T-helper 2 cell treated with Interferon-gamma antibody and Interleukin-4, amounts not matched to agents 5 μg/mL and 100 μg/mL, for 36 hours (primary cell): ENCODE measurements at places on chromosomes 16 and 17.

DNA sequence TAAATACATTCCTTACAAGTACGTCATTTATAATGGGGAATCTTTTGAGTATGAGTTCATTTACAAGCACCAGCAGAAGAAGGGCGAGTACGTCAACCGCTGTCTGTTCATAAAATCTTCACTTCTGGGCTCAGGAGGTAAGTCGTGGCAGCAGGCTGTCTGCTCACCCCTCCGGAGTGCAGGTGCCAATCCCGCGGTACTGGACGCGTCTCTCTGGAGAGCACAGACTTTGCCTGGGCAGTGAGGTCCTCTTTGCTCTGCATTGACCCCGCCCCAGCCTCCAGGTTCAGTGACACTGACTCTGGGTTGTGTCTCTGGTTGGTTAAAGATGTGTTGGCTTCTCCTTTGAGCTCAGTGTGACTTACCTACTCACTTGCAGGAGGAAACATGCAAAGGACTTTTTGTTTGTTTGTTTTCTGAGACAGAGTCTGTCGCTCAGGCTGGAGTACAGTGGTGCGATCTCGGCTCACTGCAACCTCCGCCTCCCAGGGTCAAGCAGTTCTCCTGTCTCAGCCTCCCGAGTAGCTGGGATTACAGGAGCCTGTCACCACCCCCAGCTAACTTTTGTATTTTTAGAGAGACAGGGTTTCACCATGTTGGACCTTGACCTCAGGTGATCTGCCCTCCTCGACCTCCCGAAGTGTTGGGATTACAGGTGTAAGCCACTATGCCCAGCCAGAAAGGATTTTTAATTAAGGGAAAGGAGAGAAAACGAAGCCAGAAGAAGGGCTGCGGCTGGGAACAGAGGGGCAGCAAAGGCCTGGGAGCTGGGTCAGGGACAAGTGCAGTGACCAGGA lies 31.2 kb downstream of the RNF213 start:
- no peak for DNase-seq

- DNase-seq: no peak
Measured at GRCh38 chr17:3572231-3572630, 14.6 kb upstream of the TRPV3 start.

- DNase-seq: no peak
Measured at GRCh38 chr16:65671071-65671470, 549.2 kb upstream of the CDH11 start.

DNA sequence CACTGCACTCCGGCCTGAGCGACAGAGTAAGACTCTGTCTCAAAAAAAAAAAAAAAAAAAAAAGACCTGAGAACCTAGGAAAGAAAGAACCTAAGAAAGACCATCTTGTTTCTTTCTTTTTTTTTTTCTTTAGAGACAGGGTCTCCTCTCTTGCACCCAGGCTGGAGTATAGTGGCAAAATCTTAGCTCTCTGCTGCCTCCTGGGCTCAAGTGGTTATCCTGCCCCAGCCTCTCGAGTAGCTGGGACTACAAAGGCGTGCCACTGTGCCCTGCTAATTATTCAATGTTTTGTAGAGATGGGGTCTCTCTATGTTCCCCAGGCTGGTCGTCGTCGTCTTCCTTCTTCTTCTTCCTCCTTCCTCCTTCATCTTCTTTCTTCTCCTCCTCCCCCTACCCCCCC lies 7.8 kb upstream of the BIRC5 start:
- no peak for DNase-seq

DNA sequence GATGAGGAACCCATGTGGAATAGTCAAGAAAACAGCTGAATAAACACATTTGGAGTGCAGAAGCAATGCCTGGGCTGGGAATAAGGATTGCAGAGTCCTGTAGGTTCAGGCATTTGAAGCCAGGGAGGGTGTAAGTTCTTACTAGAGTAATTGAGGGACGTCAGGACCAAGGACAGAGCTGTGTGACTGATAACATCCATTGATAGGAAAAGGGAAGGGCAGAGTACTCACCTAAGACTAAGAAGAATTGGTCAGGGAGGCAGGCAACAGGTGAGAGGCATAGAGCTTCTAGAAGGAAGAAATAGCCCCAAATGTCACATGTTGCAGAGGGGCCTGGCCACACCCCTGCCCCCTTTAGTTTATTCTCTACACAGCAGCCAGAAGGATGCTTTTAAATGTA lies 79.8 kb upstream of the TMEM132E start:
- DNase-seq: peak; percentile 8

DNA sequence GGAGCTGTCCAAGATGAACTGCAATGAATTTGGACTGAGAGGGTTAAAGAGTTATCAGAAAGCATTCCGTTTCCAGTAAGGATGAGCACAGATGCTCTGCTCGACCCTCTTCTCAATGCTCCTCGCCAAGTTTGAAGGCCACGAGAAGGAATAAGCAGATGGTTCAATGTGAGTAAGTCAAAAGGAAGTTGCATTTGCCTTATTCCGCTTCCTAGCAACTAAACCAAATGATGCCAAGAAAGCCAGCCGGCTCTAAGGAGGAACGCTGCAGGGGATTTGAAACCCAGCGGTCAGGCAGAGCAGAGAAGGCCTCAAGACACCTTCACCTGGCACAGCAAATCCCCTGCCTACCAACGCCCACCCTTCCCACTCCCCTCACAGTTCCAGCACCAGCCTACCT lies 52.1 kb upstream of the CNEP1R1 start:
- no peak for DNase-seq

GRCh38 chr16:72983728-72984350 lies 64.1 kb downstream of the ZFHX3 start:
- DNase-seq: no peak

DNA sequence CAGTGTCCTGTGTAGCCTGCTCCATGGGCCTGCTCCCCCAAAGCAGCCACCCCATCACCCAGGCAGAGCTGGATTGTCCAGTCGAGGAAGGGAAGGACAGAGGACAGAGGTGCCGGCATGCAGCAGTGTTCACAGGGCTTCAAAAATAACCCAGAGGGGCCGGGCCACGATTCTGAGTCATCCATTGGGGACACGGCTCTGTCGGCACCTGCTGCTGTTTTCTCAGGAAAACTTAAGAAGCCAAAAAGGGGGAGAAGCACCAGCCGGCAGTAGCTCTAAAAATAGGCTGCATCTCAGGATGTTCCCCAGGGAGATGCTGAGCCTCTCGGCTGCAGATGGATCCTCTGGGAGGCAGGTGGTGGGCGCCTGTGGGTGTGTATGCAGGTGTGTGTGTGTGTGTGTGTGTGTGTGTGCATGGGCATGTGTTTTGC lies 1.6 kb downstream of the CA7 start:
- DNase-seq: no peak

GRCh38 chr16:11217651-11218603 lies 38.1 kb downstream of the SOCS1 start:
- DNase-seq: no peak

DNA sequence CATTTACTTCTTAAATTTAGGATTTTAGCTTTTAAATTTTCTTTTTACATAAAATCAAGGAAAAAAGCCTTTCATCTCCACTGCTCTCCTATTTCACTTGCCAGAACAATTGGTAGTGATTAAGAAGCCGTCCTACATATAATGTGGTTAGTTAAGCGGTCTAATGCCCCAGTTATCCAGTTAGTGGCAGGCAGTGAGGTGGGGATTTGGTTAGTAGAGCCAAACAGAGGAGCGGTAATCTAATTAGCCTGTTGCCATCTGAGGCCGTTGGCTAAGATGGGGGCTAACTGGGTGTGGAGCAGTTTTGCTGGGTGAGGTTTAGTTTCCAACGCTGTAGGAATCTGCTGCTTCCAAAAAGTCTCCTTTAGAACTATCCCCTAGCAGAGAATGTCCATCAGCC lies 22.4 kb downstream of the SNX11 start:
- no peak for DNase-seq

- no peak for DNase-seq
Measured at GRCh38 chr17:49703557-49704277, 4.0 kb downstream of the SLC35B1 start.

DNA sequence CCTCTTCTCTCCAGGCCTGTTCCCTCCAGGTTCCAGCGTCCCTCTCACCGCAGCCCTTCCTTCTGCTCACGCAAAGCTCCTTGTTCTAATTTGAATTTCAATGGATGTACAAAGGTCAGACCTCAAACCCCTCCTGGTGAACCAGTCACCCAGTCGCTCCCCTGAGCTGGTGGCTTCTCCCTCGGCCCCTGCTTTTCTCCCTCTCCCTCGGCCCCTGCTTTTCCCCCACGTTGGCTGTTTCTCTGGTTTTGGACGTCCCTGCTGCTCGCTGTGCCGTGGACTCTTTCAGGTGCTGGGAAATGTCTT lies 8.6 kb upstream of the MSLN start:
- no peak for DNase-seq

GRCh38 chr17:46007461-46007965 lies 8.5 kb downstream of the STH start:
- no peak for DNase-seq

DNA sequence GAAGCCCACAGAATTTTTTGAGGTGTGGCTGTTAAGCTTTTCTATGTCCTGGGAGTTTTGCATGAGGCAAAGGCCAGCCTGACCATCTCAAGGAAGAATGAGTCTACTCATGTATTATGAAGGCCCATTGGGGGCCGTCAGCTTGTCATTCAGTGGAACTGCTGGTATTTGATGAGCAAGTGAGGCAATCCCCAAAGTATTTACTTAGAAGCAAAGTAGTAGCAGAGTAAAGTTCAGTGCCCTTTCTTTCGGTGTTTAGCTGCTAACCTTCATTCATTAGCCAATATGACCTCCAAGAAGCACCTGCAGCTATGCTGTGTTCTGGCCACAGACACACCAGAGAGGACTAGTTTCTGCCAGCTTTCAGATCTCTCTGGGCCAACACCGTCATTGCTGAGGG lies 80.2 kb downstream of the RPA1 start:
- no peak for DNase-seq

GRCh38 chr17:82964851-82965341 lies 114.5 kb upstream of the METRNL start:
- no peak for DNase-seq

DNA sequence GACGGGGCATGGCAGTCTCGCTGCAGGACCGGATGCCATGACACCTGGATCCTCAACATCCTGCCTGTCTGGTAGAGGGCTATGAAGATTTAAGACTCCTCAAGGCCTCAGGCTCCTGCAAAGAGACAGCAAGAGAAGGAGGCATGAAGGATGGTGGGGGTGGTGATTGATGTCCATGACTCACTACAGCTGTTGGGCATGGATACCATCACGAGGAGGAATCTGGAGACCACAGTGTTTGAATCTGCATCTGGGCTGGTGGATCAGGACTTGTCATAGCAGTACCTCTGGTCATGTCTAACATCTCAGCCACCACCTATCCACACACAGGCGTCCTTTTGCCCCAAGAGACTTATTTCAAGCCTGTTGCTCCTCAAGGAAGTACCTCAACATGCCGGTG lies 50.2 kb upstream of the WSCD1 start:
- peak; percentile 31 for DNase-seq

GRCh38 chr17:47280072-47280811 lies 26.6 kb downstream of the ITGB3 start:
- DNase-seq: no peak

DNA sequence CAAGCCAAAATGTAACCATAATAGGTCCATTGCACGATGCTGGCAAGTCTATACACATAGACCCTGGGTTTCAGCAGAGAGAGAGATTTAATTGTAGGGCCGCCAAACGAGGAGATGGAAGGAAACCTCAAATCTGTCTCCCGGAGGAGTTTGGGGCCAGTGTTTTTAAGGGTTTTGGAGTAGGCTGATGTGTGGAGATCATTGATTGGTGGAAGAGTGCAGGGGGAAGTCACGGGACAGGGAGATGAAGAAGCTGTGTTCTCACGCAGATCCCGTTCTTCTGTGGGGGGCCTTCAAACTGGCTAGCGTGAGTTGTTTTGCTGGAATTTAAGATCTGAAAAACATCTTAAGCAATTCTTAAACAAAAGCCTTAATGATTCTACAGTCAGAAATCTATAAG lies 84.8 kb downstream of the KATNIP start:
- DNase-seq: no peak

DNA sequence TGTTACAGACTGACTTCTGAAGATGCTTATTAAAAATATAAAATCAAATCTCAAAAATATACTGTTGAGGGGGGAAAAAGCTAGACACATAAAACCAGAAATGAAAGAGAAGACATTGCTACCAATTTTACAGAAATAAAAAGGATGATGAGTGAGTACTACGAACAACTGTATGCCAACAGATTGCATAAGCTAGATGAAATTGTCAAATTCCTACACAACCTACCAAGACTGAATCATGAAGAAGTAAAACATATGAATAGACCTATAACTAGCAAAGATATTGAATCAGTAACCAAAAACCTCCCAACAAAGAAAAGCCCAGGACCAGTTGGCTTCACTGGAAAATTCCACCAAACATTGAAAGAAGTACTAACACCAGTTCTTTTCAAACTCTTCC lies 3.5 kb upstream of the CAPNS2 start:
- DNase-seq: no peak

GRCh38 chr17:59623151-59623550 lies 3.5 kb downstream of the CLTC start:
- DNase-seq: no peak

DNA sequence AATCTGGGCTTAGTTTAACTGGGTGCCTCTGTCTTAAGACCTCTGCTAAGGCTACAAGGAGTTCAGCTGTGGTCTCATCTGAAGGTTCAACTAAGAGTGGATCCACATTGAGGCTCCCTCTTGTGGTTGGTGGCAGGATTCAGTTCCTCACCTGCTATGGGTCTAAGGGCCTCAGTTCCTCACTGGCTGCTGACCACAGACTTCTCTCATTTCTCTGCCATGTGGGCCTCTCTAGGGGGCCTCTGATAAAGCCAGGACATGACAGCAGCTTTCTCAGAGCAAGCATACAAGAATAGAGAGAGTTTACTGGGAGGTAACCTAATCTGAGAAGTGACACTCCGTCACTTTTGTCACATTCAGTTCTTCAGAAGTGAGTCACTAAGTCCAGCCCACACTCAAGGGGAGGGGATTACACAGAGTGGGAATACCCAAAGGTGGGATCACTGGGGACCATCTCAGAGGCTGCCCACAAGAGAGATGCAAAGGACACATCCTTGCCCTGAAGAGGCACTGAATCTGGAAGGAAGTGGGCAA lies 19.2 kb upstream of the ABAT start:
- peak; percentile 60 for DNase-seq

- no peak for DNase-seq
Measured at GRCh38 chr17:22251498-22251897, 559.2 kb downstream of the KCNJ18 start.

GRCh38 chr16:9270941-9271340 lies 179.5 kb downstream of the HAPSTR1 start:
- no peak for DNase-seq

- no peak for DNase-seq
Measured at GRCh38 chr16:1958715-1959268, 546 bp upstream of the NDUFB10 start.

- DNase-seq: no peak
Measured at GRCh38 chr16:30351586-30352419, 3.3 kb downstream of the CD2BP2 start.

- DNase-seq: no peak
Measured at GRCh38 chr16:82694239-82694874, 67.6 kb downstream of the CDH13 start.
